Non-pigmented ciliary epithelial cell (primary cell): ENCODE measurements at places on chromosomes 5 and 9.

DNA sequence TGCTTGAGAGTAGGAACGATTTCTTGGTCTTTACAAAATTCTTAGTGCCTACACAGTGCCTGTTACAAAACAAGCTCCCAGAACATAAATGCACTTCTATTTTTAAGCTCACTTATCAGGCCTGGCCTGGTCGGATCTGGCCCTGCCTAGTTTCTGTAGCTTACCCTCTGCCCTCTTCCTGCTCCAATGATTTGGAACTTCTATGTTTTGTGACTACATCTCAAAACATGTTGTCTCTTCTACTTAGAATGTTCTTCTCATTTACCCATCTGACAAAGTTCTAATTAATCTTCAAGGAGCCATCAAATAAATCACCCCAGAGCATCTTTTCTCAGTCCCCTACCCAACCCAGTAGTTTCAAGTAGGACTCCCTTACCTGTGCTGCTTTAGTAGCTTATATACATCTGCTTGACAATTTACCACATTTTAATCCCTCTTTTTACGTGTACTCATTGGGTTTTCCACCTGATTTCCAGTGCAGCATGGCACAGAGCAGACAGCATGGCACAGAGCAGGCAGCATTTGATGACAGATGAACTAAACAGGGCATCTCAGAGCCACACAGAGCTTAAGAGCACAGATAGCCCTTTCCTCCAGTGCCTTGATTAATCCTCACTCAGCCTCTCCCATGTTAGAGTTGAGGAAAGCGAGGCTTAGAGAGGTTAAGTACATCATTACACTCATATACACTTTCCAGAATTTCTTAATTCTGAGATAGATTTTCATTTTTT is 171.9 kb downstream of the MAPKAP1 start:
- no peak for DNase-seq

DNA sequence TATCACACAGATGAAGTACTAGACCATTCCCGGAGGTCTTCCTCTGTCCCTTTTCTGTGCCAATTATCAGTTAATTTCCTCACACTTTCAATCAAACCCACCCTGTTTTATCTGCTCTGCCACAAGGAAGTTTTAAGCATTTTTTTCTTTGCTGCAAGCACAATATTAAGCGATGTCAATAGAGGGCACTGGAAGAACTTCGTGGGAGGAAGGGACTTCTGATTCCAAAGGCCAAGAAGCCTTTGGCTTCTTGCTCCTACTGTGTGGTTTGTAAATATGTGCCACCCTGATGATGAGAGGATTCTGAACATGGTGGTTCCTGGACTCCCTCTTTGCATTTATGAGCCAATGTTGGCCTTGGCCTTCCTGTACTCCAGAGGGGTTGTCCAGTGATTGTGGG is 1712.5 kb upstream of the C9orf72 start:
- no peak for DNase-seq

- DNase-seq, result no peak
Measured at GRCh38 chr5:55363856-55364255, 56.1 kb downstream of the MTREX start.

GRCh38 chr5:158922263-158922592 is 177.5 kb downstream of the EBF1 start:
- no peak for DNase-seq

DNA sequence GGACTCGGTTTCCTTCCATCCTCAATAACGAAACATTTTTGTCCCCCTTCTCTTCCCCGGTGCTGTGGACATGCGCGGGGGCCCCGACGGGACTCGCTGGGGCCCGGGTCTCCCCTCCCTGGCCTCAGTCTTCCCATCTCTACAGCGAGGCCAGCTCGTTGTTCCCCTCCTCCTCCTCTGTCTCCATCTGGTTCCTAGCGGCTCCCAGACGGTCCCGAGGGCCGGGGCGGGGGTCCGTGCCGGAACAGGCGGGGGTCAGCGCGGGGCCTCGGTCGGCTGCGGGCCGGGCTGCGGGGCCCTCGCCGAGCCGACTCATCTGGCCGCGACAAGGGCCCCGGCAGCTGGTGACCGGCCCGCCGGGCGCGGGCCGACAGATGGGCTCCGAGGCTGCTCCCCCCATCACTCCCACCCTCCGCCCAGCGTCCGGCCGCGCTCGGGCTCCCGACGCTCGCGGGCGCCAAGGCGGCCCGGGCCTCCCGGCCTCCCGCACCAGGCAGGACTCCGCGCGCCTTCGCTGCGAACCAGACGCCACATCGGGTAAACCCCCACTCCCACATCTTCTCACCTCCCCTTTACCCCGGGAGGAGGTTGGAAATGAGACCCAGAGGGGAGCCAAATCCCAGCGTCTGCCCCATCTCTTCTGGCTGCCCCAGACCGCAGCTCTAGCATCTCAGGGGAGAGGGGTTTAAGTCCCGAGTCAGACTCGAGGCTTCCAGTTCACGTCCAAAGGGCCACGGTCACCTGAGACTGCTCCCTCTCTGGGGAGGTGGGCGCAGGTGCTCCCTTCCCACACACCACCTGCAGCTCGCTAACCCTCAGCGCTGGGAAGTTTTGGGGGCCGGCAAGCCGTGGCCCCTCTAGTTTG is 8.1 kb downstream of the BARHL1 start:
- no peak for DNase-seq

DNA sequence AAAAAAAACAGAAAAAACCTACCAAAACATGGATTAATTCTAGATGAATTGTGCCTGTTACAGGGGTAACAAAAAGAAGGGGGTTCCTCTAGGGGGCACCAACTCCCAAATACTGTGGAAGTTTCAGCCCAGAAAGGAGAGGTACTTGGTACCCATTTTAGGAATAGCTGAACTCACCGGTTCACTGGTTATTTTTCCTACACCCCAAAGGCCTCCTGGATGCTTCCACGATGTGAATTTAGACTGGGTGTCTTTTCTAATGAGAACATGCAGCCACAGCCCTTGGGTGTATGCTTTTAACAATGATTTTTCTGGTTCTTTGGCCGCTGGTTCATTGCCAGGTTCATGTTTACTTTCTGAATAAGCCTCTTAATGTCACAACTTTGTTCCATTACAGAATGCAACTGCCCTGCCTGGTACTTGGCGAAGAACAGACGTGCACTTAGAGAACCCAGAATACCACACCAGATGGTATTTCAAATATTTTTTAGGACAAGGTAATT is 46.7 kb downstream of the GARNL3 start:
- no peak for DNase-seq

- DNase-seq, result no peak
Measured at GRCh38 chr9:69121155-69122081, 52.7 kb upstream of the TJP2 start.

DNA sequence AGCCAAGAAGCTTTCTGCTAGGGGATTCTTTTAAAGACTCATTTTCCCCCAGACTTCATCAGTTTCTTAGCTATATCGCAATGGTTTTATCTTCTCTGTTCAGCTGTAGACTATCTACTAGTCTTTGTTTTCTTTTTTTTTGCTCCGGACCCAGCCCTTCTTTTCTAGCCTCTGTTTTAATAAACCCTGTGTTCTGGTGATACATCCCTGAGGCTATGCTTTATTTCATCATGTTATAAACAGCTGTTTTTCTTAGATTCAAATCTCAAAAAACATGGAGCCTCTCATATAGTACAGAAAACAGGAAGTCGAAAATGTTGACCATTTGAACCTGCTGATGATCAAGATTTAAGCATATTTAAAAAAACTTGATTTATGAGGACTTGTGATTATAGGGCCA is 37.8 kb downstream of the SCGB3A1 start:
- no peak for DNase-seq

GRCh38 chr5:145969714-145970092 is 33.3 kb downstream of the SH3RF2 start:
- DNase-seq, result no peak

GRCh38 chr5:149749481-149750365 is 19.6 kb downstream of the PPARGC1B start:
- DNase-seq, result no peak
